ENCODE measurements at places on chromosomes 4 and X.

- no peak for DNase-seq
Measured at GRCh38 chrX:136143711-136144110, 3.6 kb upstream of the FHL1 start.

DNA sequence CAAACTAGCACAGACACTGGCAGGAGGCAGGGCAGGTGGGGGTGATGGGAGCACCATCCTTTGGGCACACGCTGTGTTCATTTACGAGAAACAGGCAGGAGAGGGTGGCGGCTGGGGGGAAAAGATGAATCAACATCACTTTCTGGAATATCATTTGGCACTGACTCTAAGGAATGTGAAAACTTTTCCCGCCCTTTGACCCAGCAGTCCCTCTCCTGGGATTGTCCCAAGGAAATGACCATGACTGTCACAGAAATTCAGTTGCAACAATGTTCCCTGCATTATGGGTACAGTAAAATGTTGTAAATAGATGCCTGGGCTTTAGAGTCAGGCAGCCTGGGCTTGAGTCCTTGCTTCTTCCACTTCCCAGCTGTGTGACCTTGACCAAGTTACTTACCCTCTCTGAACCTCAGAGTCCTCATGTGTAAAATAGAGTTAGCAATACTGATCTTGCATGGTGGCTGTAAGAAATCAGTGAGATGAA lies 58.6 kb downstream of the ABLIM2 start:
- DNase-seq: no peak

- no peak for DNase-seq
Measured at GRCh38 chr4:169314906-169315305, 44.1 kb upstream of the SH3RF1 start.

DNA sequence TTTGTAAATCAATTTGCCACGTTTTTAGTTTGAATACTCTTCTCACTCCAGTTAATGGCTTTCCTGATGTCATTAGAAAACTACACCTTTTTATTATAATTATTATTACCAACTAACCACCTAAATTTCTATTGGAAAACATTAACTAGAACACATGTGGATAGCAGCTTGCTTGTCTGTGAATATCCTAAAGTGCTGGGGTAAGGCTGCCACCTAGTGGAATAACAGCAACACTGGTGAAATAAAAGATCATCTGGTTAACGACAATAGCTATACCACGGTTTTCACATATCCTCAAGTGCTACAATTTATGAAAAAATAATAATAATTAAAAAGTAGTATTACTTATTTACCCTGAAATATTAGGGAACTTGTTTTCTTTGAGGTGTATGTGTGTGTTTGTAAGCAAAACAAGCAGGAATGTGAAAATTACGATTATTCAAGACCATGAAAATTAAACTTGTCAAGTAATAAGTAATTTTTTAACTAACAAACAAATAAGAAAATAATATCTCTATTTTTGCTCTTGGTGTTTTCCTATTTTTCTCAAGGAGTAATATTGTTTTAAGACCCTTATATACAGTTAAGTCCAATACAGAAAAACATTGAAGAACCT lies 130.1 kb upstream of the TECRL start:
- DNase-seq: no peak

GRCh38 chr4:33989820-33990443 lies 2254.4 kb downstream of the ARAP2 start:
- no peak for DNase-seq

- DNase-seq: no peak
Measured at GRCh38 chr4:37452952-37453280, 208.4 kb downstream of the NWD2 start.

GRCh38 chr4:67928546-67928945 lies 34.7 kb downstream of the TMPRSS11A start:
- no peak for DNase-seq

- no peak for DNase-seq
Measured at GRCh38 chrX:47208108-47208507, 10.4 kb upstream of the CDK16 start.

DNA sequence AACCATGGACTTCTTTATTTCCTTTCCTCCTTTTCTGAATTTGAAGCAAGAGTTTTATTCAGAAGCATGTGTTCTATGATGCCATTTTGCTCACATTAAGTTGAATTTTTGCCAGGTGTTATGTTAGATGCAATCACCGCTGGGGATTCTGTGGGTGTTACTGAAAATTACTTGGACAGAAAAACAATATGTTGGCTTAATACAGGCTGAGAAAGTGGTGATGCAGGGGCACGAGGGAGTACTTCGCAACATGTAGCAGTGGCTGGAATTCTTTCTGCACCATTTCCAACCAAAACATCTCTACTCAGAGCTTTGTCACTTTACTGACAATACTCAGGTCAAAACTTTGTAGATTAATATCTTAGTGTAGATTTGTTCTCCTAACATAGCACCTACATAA lies 109.2 kb upstream of the PCDH18 start:
- no peak for DNase-seq
